Upper lobe of left lung (tissue), 6 donors: ENCODE measurements at places on chromosomes 13 and 19.

- no peak for DNase-seq
Measured at GRCh38 chr13:89988206-89988605, 1359.3 kb upstream of the MIR17HG start.

GRCh38 chr19:18097217-18097992, at the start of gene MAST3:
Gene MAST3 (plus strand): TSS chr19:18097778. CDS start chr19:18097793, 15 bp downstream.
- peak; percentile 98 for DNase-seq

GRCh38 chr19:5292453-5292821, 48.2 kb downstream of the PTPRS start:
- DNase-seq, result no peak

DNA sequence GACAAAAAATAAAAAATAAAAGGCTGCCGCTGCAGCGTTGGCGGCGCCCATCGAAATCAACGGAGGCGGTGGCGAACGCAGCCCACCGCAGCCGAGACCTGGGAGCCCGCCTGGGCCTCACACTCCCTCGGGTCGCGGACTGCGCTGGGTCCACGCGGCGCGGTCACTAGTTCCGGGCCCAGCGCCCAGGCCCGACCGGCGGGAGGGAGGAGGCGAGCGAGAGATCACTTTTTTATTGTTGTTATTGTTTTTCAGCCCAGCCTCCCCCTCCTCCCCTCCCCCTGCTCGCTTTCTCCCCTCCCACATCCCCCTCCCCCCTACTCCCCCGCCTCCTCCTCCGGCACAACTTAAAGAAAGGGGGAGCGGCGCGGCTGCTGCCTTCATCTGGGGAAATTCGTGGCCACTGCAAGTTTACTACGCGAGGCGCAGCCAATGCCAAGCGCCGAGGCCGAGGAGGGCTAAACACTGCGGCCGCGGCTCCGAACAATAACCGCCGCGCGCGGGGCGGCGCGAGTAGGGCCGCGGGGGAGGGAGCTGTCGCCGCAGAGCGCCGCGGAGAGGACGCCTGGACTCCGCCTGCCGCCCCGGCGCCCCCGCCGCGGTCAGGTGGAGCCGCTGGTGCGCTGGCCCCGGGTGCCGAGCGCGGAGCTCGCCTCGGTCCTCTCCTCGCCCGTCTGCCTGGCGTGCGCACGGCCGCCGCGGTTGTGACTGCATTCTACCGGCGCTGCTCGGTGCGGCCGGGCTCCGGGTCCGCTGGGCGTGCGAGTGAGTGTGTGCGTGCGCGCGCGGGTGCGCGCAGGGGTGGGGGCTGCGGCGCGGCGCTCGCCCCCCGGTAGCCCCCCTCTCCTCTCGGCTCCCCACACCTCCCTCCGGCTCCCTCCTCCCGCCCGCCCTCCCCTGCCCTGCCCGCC, 505 bp upstream of the ZIC2 start:
- no peak for DNase-seq

DNA sequence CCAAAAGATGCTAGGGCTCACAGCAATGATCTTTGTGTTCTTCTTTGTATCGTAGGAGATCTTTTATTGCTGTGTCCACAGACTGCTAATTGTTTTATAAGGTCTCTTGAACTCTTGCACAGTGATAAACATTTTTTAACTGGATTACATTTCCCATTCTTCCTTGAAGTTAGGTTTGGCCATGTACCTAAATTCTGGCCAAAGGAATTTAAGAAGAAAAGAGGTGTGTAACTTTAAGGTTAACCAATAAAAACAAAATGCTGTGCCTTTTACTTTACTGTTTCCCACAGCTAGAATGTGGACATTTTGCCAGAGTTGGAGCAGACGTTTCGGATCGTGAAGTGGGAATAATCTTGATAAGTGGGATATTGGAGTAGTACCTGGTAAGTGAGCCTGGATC, 82.6 kb upstream of the GPC6 start:
- no peak for DNase-seq

DNA sequence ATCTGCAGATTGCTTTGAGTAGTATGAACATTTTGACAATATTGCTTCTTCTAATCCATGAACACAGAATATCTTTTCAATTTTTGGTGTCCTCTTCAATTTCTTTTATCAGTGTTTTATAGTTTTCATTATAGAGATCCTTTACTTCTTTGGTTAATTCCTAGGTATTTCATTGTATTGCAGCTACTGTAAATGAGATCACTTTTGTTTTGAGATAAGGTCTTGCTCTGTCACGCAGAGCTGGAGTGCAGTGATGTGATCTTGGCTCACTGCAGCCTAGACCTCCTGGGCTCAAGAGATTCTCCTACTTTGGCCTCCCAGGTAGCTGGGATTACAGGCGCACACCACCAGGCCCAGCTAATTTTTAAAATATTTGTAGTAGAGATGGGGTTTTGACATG, 9.8 kb downstream of the CYP2A7 start:
- no peak for DNase-seq

- DNase-seq, result peak; percentile 66
Measured at GRCh38 chr19:12868540-12869112, 12.6 kb downstream of the DNASE2 start.

DNA sequence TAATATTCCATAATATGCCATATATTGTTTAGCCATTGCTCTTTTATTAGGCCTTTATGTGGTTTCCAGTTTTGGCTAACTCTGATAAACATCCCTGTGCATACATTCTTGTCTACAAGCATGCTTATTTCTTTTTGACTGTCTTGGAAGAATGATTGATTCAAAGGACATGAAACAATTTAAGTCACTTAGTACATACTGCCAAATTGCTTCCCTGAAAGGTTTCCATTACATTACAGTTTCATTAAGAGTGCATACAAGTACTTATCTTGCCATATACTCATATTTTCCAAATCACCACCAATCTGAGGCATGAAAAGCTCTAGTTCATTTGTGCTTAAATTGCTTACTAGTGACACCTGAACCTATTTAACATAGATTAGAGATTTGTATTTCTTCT, 113.9 kb downstream of the OXGR1 start:
- DNase-seq, result no peak
